ENCODE measurements at places on chromosomes 6 and 20.

GRCh38 chr6:105273589-105273988, 93.8 kb upstream of the POPDC3 start:
- DNase-seq: no peak

DNA sequence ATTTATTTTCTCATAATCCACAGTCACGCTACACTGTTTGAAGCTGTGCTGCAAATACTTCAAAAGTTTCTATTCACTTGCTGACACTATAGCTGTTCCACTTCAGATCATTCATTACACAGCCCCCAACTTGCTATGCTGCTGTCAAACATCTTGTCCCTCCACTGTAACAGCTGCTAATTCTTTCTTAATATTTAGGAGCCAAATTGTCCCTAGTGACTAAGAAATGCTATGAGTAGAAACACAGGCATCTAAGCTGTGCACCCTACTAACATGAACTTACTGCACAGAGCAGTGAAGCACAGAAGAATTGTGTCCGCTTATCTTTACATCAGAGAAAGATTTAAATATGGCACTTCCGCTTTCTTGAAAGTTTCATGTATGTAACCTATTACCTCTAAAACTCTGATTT, 91.3 kb downstream of the PDE10A start:
- no peak for DNase-seq

DNA sequence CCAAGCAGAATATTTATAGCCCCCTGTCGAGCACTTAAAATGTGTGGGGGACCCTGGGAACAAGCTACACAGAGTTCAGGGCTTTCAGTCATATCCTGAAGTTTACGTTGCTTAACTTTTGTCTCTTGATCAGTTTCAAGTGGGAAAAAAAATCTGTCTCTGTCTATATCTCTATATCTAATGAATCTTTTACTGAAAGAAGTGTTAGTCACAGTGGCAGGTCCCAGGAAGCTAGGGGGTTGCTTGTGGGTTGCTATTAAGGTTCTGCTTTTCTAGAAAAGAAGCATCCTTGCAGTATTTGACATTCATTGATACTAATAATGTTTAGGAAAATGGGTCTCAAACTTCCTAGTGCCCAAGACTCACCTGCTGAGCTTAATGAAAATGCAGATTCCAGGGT, 76.7 kb upstream of the CLDN20 start:
- no peak for DNase-seq

- DNase-seq: no peak
Measured at GRCh38 chr6:33860706-33861474, 57.1 kb upstream of the MLN start.

- DNase-seq: no peak
Measured at GRCh38 chr20:52168116-52168515, 23.5 kb downstream of the ZFP64 start.

GRCh38 chr6:50380406-50381098, 330.8 kb upstream of the DEFB112 start:
- no peak for DNase-seq

GRCh38 chr6:116741571-116741970, 23.9 kb downstream of the FAM162B start:
- DNase-seq: no peak

- DNase-seq: no peak
Measured at GRCh38 chr6:37442416-37443215, 9.6 kb downstream of the CMTR1 start.
